GF-D8 (cell line): ENCODE measurements at places on chromosomes 7 and 10.

DNA sequence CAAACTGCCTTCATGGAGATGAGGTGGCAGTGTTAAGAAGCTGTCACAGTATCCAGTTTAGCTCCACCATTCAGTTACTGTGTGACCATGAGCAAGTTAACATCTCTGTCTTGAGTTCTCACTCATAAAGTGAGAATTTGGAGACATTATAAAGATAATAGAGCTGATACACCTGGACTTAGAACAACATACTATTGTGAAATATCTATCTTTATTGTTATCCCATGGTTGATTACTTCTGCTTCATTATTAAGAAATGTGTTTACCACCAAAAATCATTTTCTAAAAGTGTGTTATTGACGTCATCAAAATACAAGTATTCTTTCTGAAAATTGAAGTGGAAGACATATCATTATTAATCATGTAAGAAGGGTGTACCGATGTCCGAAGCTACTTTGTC is 166.9 kb downstream of the SEMA3A start:
- DNase-seq: no peak

- DNase-seq: no peak
These were observed 60.7 kb upstream of the NRP1 start for GRCh38 chr10:33395201-33395600.

DNA sequence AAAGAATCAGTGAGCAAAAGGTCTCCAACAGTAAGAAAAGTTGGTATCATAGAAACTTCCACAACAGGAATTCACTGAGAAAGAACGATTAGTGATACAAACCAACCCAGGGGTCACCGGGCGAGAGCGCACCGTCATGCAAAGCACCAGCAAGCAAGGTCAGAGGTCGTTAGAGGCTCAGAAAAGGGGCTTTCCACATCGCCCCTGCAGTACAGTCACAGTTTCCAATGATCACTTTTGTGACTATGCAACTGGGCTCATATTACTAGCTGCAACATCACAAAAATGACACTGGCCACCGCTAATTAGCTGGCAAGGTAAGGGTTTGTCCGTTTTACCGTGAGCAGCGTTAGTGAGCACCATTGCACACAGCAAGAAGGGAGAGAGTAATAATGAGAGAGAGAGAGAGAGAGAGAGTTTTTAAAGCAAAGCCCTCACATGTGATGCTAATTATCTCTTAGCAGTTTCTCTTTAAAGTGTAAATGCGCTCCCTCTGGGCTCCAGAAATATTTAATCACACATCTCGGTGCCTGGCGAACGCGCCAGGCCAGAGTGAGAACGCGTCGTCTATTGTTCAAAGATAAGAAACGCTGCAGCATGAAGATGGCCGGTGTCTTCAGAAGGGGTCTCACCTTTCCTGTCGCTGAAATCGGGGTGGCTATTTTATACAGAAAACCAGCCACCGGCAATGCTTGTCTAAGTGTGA is 237.5 kb downstream of the DNAJB6 start:
- DNase-seq: no peak

- no peak for DNase-seq
These were observed 11.2 kb downstream of the SKIDA1 start for GRCh38 chr10:21514129-21514817.

DNA sequence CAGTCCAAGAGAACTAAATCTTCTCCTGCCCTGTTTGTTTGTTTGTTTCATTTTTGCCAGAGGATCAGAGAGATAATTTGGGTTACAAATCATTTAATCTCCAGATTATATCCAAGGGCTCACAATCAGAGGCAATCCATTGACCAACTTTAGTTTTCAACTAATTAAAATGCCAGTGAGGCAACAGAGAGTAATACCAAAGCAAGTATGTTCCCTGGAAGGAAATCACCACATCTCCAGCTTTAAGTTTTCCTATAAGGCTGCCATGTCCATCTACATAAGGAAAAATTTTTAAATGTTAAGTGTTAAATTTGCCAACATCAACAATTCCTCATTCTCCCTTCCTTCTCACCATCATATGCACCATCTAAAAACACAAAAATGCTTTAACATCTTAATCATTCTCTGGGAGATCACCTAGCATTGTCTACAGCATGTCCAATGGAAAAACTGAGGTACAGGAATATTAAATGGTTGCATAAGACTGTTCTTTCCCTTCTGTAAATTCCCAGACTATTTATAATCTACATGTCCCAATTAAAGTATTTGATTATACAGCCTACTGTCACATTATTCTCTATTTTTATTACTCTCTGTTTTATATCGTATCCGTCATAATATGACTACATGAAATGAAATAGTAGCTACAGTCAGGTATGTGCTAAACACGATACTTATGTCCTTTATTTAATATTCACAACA is 14.1 kb downstream of the USP54 start:
- DNase-seq: no peak

DNA sequence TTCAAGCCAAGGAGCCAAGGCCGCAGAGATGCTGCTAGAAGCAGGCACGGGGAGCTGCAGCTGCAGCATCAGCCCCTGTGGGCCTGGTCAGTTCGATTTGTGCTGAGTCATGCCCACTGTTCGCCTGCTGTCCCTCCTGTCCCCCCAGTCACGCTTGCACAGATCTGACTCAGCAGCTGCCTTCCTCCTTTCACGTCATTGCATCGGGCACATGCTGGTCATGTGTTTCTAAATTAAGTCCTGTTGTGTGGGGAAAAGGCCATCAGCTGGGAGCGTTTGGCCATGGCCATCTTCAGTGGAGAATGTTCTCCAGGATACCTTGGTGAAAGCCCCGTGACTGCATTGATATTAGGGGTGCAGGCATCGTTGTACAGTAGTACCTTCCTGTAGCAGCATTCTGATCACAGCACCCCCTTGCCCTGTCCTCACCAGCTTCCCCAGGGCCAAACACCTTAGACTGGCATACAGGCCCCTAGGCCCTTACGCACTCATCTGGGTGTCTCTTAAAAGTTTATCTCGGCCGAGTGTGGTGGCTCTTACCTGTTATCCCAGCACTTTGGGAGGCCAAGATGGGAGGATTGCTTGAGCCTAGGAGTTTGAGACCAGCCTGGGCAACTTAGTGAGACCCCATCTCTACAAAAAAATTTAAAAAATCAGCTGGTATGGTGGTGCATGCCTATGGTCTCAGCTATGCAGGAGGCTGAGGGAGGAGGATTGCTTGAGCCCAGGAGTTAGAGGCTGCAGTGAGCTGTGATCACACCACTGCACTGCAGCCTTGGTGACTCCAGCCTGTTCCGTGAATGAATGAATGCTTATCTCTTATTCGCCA is 23.2 kb downstream of the POR start:
- DNase-seq: no peak

GRCh38 chr10:107444443-107444842 is 279.9 kb upstream of the SORCS1 start:
- no peak for DNase-seq

GRCh38 chr7:25858525-25859411 is 293.2 kb upstream of the NFE2L3 start:
- no peak for DNase-seq

GRCh38 chr7:26584987-26585665 is 279.3 kb downstream of the SKAP2 start:
- DNase-seq: no peak

- no peak for DNase-seq
These were observed 1.7 kb upstream of the TMEM213 start for GRCh38 chr7:138796038-138796615.
